Cortex of kidney (tissue), 1 donor: ENCODE measurements at places on chromosomes 5 and 9.

- no peak for DNase-seq
Observed at GRCh38 chr5:103450333-103451061, 112.1 kb downstream of the NUDT12 start.

DNA sequence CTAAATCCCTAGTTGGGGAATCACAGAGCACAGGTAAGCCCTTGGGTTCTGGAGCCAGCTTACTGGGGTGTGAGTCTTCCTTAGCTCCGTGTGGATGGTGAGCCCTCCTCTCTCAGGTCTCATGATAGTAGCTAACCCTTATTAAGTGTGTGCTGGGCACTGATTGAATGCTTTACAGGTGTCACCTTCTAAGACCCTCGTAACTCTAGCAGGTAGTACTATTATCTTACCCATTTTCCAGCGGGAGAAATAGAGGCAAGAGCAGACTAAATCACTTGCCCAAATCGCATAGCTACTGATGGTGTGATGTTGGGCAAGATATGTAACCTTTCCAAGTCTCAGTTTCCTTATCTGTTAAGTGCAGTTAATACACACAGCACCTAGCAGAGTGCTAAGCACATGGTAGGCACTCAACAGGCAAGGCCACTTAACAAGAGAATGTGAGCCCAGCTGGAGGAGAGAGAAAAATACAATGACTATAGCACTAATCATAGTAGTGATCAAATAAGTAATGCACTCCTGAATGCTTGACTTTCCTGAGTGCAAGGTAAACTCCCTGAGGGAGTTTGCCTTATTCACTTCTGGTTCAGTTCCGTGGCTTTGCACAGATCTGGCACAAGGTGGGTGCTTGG lies at the start of gene DCANP1:
Gene DCANP1 (minus strand): TSS at position 51 of the 632 bp plus-strand sequence. CDS start 240 bp downstream, outside the sequence.
- DNase-seq = no peak

DNA sequence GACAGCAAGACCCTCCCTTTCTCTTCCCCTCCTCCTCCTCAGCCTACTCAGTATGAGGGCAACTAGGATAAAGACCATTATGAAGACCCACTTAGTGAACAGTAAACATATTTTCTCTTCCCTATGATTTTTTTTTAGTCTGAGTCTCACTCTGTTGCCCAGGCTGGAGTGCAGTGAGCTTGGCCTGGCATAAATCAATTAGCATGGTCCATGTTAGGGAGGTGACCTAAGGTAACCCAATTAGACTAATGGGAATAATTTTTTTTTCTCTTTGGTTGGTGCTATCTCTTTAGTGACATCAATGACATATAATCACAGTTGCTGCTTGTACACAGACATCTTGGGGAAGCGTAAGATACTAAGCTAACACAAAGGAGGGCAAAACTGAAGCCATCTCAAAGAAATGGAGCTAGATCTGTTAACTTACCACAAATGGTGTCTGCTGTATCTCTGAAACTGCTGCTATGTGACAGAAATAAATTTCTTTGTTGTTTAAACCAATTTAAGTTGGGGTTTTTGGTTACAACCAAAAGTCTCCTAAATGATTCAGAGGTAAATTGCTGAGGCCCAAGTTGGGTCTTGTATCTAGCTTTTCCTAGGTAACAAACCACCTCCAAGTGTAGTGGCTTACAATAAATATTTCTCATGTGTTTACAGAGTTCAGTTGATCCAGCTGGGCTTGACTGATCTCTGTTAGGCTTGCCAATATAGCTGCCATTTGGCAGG lies 13.3 kb downstream of the PKD2L2 start:
- no peak for DNase-seq

DNA sequence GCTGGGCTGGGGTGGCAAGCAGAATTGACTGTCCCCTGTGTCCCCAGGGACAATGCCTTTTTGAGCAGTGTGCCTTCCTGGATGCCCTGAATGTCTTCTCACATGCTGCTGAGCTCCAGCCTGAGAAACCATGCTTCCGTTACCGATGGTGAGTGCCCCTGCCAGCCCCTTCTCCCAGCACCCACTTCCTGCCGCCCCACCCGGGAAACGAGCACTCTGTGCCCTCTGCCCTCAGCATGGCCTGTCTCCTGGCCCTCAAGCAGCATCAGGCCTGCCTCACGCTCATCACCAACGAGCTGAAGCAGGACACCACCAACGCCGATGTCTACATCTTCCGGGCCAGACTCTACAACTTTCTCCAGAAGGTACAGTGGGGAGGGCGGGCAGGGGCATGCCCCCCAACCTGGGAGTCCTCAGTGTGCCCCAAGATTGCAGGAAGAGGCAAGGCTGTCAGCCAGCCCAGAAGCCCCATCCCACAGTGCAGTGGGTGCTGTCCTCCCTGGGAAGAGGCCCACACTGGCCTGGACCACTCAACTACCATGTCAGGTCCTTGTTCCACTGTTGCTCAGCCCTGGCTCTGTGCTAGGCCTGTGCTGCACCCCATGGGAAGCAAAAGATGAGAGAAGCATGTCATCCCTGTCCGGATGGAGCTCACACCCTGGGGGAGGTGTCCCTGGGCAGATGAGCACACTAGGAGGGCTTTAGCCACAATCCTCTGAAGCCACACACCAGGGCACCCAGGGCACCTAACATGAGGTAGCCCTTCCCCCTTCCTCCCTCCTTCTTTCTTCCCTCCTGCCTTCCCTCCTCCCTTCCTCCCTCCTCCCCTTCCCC lies 4.4 kb downstream of the TTC16 start:
- DNase-seq = no peak

DNA sequence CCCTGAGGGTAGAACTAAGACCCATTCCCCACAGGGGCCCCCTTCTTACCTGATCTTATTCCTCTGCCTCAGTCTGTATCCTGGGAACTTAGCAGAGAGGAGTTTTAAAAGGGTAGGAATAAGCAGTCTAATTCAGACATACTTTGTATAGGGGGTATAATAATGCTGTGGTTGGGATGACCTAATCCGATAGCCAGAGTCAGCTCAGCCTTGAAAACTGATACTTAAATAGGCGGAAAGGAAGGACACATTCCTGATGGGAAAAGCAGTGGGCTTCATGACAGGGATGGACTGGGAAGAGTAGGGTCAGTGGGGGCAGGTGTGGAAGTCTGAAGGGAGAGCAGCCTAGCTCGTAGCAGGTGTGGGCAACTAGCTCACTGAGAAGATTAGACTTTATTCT lies 52.2 kb upstream of the TESK1 start:
- no peak for DNase-seq

DNA sequence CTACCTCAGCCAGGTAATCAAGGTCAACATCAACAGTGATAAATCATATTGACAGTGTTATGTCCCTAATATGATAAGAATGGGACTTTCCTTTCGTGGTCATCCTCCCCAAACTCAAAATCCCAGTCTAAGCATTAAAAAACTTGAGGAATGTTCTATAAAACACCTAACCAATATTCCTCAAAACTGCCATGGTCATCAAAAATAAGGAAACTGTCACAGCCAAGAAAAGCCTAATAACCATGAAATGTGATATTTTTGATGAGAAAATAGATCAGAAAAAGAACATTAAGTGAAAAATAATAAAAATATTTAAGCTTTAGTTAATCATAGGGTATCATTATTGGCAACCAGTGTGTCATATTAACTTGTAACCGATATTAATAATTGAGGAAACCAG lies 232.1 kb upstream of the ATP10B start:
- DNase-seq = no peak

DNA sequence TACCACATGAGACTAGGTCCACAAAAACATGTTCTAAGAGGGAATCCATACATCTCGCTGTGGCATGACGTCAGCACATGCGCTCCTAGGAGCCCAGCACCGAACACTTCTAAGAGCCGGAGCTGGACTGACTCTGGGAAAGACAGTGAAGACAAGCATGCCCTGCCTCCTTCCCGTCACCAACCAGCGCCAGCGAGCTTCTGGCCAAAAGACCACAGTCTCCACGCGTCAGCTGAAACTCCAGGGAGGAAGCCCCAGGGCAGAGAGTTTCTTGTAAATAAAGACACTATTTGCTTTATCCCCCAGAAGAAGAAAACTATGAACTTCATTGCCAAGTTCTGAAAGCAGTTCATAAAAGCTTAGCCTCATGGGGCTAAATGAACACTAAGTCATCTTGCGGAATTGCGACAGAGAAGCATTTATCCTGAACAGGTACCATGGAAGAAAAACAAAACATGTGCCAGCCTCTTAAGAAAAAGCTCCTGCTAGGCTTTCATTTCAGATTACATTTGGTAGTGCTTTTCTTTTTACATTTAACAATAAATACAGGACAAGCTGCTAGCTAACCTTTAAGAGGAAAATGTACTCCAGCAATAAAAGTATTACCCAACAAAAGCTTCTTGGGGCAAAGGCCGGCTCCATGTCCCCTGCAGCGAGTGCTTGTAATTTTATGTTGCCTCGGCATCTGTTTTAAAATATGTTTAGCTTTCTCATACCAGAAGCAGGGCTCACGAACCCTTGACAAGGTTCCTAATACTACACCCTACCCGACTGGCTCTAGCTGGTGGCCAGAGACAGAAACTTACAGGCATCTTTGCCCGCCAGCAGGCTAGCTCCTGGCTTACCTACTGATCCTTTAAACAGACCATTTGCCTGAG lies 96.5 kb downstream of the PRRT1B start:
- DNase-seq = no peak

- DNase-seq = no peak
Observed at GRCh38 chr9:23824830-23825591, 1.0 kb downstream of the ELAVL2 start.

GRCh38 chr5:167049043-167049663 lies 1242.3 kb upstream of the WWC1 start:
- DNase-seq = no peak

- DNase-seq = no peak
Observed at GRCh38 chr9:22240619-22241018, 206.0 kb upstream of the DMRTA1 start.

DNA sequence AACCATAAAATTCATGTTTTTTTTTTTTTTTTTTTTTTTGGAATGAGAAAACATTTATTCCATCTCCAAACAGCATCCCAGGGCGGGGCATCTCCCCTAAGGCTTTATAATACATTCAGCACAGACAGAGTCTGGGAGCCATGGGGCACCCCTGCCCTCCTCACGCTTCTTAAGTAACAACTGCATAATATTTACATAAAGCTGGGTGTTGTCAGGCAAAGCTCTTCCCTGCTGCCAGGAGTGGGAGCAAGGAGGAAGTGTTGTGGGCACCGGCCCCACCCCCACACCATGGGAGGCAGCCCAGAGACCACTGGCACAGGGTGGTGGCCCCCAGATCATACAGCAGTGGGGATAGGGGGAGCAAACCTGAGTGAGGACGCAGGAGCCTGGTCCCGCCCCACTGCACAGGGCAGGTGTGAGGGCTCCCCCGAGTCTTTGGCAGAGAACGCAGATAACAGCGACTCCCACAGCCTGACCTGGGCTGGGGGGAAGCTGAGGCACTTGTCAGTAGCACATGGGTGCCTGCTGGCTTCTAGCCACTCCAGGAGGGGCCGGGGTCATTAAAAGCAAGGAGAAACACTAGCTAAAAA lies 86.1 kb upstream of the CEP78 start:
- DNase-seq = no peak
